ENCODE measurements at places on chromosomes 4 and X. TPM values are rescaled to one million over a fixed set of nuclear protein-coding genes. Genes with fewer than 3 reads are reported as not detected.

Gene NELFA
- total RNA-seq, result 16.9 TPM

GRCh38 chrX:36436361-36436760 lies 516.8 kb downstream of the CFAP47 start:
- no peaks in the 10 kb centered on the region for H3K27me3 ChIP-seq
- H3K4me1 ChIP-seq, result no peaks in the 10 kb centered on the region
- no peak overlapping the region for H3K27ac ChIP-seq
- DNase-seq, result no peak

GRCh38 chr4:182752158-182752910 lies 164.9 kb downstream of the DCTD start:
- H3K27ac ChIP-seq, result peak overlapping the region; percentile 81
- peak; percentile 72 for DNase-seq
- no peak overlapping the region for H3K4me3 ChIP-seq

- peaks cover 52% of the 10 kb centered on the region for H3K4me1 ChIP-seq
- no peaks in the 10 kb centered on the region for H3K27me3 ChIP-seq
- no peak overlapping the region for H3K4me3 ChIP-seq
- peak; percentile 79 for DNase-seq
These were observed 514.2 kb upstream of the DIPK2B start for GRCh38 chrX:45714866-45715265.

DNA sequence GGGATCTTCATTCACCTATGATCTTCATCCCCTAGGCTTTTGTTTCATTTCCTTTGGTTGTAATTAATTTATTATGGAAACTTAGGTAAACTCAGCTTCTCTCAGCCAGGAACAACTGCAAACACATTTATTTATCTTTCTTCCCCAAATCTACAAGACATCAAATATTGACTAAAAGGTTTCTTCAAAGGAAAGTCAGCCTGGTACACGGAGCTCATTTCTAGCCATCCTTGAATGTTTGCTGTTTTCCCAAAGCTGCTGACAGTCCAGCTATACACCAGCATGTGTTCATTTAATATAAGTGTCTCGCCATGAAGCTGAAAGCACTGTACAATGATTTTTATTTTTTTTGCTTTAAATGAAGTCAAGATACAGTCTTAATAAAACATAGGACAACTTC lies 16.8 kb downstream of the RBM47 start:
- H3K27ac ChIP-seq, result no peak overlapping the region
- no peaks in the 10 kb centered on the region for H3K27me3 ChIP-seq
- H3K36me3 ChIP-seq, result no peaks in the 10 kb centered on the region

Gene FAM236B
- not detected for total RNA-seq

Gene MGAT4D
- total RNA-seq, result not detected

DNA sequence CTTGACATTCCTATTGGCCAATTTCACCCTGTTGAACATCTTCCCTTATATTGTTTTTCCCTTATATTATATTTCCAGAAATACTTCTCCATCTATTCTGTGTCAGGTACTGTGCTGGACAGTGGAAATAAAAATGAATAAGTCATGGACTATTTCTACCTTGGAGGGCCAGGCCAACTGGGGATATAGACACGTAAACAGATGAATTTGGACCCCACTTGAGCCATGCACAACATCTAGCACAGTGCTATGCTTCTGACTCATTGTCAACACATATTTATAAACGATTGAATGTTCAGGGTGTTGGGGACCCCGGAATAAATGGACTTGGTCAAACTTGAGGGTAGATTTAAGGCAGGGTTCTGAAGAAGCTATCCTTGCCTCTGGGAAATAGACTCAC lies 111.1 kb downstream of the ANK2 start:
- peak overlapping the region; percentile 25 for H3K27ac ChIP-seq
- no peaks in the 10 kb centered on the region for H3K27me3 ChIP-seq
- H3K36me3 ChIP-seq, result no peaks in the 10 kb centered on the region
- DNase-seq, result no peak
- peaks cover 22% of the 10 kb centered on the region for H3K4me1 ChIP-seq
- H3K4me3 ChIP-seq, result no peak overlapping the region

GRCh38 chr4:144589512-144589911 lies 56.4 kb upstream of the HHIP start:
- H3K4me1 ChIP-seq, result peaks cover 6% of the 10 kb centered on the region
- DNase-seq, result no peak
- no peaks in the 10 kb centered on the region for H3K36me3 ChIP-seq
- H3K4me3 ChIP-seq, result no peak overlapping the region
- H3K27me3 ChIP-seq, result no peaks in the 10 kb centered on the region

Gene PDGFC
- total RNA-seq, result 64.4 TPM

GRCh38 chrX:39894683-39895082 lies 203.1 kb downstream of the BCOR start:
- no peak overlapping the region for H3K4me3 ChIP-seq
- H3K36me3 ChIP-seq, result no peaks in the 10 kb centered on the region
- H3K27ac ChIP-seq, result no peak overlapping the region
- H3K4me1 ChIP-seq, result peaks cover 16% of the 10 kb centered on the region
- H3K27me3 ChIP-seq, result no peaks in the 10 kb centered on the region

Gene PRDM5
- total RNA-seq, result 18.7 TPM

DNA sequence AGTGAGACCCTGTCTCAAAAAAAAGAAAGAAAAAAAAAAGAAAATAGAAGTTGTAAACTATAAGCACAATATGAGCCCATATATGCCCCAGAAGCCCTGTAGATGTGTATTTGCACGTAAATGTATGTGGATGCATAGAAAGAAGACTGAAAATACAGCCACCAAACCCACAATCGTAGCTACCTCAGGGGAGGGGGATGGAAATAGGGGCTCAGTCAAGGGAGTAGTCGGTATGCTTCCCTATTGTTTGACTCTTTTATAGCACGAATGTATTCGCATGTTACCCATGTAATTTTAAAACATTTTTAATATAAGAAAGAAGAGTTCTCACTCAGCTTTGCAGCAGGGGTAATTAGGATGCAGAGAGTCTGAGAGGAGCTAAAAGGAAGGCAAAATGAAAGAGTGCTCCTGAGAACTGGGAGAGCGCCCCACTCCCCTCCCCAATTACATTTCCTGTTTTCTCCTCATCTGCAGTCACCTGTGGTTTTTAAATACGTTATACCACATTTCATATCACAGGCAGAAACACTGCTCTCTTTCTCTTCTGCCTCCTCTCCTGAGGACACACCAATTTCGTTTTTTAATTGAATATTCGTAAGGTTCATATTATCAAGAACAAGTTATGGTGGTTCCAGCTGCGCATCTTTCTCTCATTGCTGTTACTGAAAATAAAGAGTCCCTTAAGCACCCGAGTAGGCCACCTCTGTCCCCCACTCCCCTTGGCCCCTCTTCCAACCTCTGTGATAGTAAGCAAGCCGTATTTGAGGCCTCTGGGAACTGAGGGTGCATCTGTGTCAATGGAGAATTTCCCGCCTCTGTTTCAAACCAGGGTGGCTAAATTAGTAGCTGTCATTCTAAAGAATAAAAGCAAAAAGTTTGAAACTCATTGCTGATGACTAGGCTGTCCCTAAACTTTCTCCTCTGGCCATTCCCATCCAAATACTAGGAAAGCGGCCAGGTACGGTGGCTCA lies 10.7 kb downstream of the SEPTIN6 start:
- no peak overlapping the region for H3K4me3 ChIP-seq
- no peaks in the 10 kb centered on the region for H3K27me3 ChIP-seq
- no peak for DNase-seq
- no peak overlapping the region for H3K27ac ChIP-seq
- no peaks in the 10 kb centered on the region for H3K36me3 ChIP-seq

Gene SLC26A1
- total RNA-seq, result 0.22 TPM

- H3K36me3 ChIP-seq, result no peaks in the 10 kb centered on the region
- H3K4me3 ChIP-seq, result no peak overlapping the region
- 0 out of 2 replicates have a peak, but pooled peaks cover 5% of the 10 kb centered on the region for H3K27me3 ChIP-seq
- DNase-seq, result no peak
- H3K27ac ChIP-seq, result no peak overlapping the region
- no peaks in the 10 kb centered on the region for H3K4me1 ChIP-seq
These were observed 106.1 kb upstream of the PSAPL1 start for GRCh38 chr4:7540654-7541413.

GRCh38 chr4:78683352-78683751 lies 92.8 kb upstream of the BMP2K start:
- no peak overlapping the region for H3K4me3 ChIP-seq
- H3K27me3 ChIP-seq, result no peaks in the 10 kb centered on the region
- no peaks in the 10 kb centered on the region for H3K36me3 ChIP-seq
- no peak for DNase-seq
- peaks cover 14% of the 10 kb centered on the region for H3K4me1 ChIP-seq
- no peak overlapping the region for H3K27ac ChIP-seq

Gene GLRA3
- not detected for total RNA-seq

- no peak overlapping the region for H3K27ac ChIP-seq
- H3K27me3 ChIP-seq, result no peaks in the 10 kb centered on the region
- DNase-seq, result no peak
- no peaks in the 10 kb centered on the region for H3K4me1 ChIP-seq
- no peaks in the 10 kb centered on the region for H3K36me3 ChIP-seq
- H3K4me3 ChIP-seq, result no peak overlapping the region
These were observed 121.5 kb upstream of the PPP2R3B start for GRCh38 chrX:508163-508562.

Gene POU3F4
- not detected for total RNA-seq

DNA sequence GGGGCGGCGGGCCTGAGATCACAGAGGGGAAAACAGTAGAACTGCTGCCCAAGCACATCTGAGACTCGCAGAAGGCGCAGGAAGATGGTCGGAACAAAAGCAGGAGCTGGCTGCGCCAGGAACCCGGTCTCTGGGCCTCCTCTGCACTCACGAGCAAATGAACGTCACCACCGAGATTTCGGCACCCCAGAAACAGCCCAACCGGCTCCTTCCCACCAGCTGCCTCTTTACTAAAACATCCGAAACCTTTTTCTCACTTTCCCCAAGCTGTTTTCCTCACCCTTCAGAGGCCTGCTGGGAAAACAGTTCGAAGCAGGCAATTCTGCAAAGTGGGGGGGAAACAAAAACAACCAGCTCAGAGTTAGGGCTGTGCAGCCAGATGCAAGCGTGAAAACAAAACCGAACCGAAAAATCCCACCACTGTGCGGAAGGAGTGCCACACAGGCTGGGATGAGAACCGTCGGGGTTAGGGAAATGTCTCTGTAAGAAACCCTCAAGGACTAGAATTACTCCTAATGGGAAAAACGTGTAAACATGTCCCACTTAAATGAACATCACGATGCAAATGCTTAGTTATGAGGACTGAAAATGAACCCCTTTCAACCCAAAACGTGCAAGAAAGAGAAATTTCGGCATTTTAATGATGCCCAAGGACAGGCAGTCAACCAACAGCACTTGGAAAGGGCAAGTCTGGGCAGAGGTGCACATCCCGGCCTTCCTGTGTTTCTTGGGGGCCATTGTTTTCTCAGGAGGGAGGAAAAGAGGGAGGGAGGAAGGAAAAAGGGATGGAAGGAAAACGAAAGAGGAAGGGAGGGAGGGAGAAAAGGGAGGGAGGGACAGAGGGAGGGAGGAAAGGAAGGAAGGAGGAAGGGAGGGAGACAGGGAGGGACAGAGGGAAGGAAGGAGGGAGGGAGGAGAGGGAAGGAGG lies 15.8 kb downstream of the DHRSX start:
- H3K27me3 ChIP-seq, result no peaks in the 10 kb centered on the region
- peak overlapping the region; percentile 84 for H3K27ac ChIP-seq
- no peaks in the 10 kb centered on the region for H3K36me3 ChIP-seq

- H3K4me1 ChIP-seq, result no peaks in the 10 kb centered on the region
- H3K4me3 ChIP-seq, result no peak overlapping the region
- H3K27ac ChIP-seq, result no peak overlapping the region
- H3K36me3 ChIP-seq, result 0 out of 2 replicates have a peak, but pooled peaks cover 2% of the 10 kb centered on the region
- H3K27me3 ChIP-seq, result no peaks in the 10 kb centered on the region
These were observed 8.6 kb downstream of the PJA1 start for GRCh38 chrX:69156638-69157037.

- no peaks in the 10 kb centered on the region for H3K27me3 ChIP-seq
- H3K4me1 ChIP-seq, result peaks cover 16% of the 10 kb centered on the region
- H3K27ac ChIP-seq, result no peak overlapping the region
- H3K4me3 ChIP-seq, result no peak overlapping the region
These were observed 28.4 kb downstream of the TRMT44 start for GRCh38 chr4:8468746-8469535.

Gene TCEAL6
- not detected for total RNA-seq

DNA sequence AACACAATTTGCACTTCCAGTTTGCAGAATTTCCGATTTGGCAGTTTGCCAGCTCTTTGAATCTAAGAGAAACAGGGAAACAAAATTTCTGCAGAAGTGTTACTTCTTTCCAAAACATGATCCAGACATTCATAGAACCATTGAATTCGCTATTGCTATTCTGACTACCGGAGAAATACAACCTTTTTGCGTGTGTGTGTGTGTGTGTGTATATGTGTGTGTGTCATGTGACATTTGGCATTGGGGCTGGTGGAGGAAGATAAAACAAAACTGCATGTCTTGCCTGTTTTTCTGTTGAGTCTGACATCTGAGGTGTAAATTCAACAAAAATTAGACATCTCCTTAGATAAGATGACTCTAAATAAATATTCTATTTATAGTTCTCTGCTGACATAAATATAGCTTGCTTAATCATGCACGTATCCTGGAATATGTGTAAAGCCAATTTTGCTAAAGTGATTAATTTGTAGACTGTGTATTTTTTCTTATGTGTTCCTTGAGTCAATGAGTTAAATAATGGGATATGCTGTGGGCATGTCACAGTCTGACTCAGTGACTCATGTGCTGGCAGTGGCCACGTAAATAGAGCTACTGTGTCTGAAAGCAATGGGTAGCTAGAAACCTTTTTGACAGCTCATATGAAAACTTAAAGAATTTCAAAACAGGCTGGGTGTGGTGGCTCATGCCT lies 98.9 kb downstream of the HPGD start:
- no peak overlapping the region for H3K4me3 ChIP-seq
- peaks cover 13% of the 10 kb centered on the region for H3K4me1 ChIP-seq
- H3K36me3 ChIP-seq, result no peaks in the 10 kb centered on the region

DNA sequence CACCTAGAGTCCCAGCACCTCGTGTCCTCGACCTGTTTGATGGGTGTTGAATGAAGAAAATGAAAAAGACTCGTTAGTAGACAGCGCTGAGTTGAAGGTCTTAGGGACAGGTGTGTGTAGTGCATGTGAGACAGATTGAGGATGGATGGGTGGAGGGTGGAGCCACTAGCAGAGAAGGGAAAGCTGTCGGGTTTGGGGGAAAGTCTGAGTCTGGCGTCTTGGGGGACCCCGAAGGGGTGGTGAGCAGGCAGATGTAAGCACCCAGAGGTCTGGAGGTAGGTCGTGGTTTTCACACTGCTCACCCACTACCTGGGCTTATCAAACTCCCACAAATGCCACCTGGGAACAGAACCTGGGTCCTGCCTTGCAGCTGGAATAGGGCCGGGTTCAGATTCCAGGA lies 16.0 kb downstream of the TMEM271 start:
- H3K27me3 ChIP-seq, result no peaks in the 10 kb centered on the region
- H3K4me3 ChIP-seq, result no peak overlapping the region
- DNase-seq, result no peak

Gene CTAG1A
- not detected for total RNA-seq

GRCh38 chrX:112798736-112799135 lies 41.9 kb downstream of the AMOT start:
- H3K27me3 ChIP-seq, result no peaks in the 10 kb centered on the region
- H3K36me3 ChIP-seq, result no peaks in the 10 kb centered on the region
- H3K4me1 ChIP-seq, result no peaks in the 10 kb centered on the region
- H3K4me3 ChIP-seq, result no peak overlapping the region
- no peak for DNase-seq

GRCh38 chr4:96916711-96917110 lies 1076.8 kb downstream of the PDHA2 start:
- no peaks in the 10 kb centered on the region for H3K4me1 ChIP-seq
- H3K4me3 ChIP-seq, result no peak overlapping the region
- H3K27ac ChIP-seq, result no peak overlapping the region
- no peaks in the 10 kb centered on the region for H3K36me3 ChIP-seq
- no peak for DNase-seq

Gene CT45A3
- not detected for total RNA-seq
